ENCODE measurements at places on chromosomes 1 and 21. TPM values are rescaled to one million over a fixed set of nuclear protein-coding genes. Genes with fewer than 3 reads are reported as not detected.
A peak's percentile ranks its signal among the peaks of the same experiment; 100 is the strongest.

- DNase-seq: no peak
These were observed 56.8 kb upstream of the PTGFRN start for GRCh38 chr1:116852910-116853309.

DNA sequence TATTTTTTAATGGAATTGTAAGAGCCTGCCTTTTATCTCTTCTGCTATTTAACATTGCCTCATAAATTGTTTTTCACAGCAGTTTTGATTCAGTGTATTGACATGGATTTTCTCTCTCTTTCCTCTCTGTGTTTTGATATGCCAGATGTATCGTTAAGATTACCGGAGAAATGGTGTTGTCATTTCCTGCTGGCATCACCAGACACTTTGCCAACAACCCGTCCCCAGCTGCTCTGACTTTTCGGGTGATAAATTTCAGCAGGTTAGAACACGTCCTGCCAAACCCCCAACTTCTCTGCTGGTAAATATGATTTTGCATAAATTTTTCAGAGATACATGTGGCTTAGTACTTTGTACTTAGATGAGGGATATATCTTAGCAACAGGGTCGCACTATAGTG, 23.1 kb upstream of the DYNLT5 start:
- DNase-seq: no peak

ESPN gene
- total RNA-seq: not detected

MYOG gene
- not detected for total RNA-seq

- no peak for DNase-seq
These were observed 355.6 kb upstream of the ST6GALNAC5 start for GRCh38 chr1:76511558-76512179.

DNA sequence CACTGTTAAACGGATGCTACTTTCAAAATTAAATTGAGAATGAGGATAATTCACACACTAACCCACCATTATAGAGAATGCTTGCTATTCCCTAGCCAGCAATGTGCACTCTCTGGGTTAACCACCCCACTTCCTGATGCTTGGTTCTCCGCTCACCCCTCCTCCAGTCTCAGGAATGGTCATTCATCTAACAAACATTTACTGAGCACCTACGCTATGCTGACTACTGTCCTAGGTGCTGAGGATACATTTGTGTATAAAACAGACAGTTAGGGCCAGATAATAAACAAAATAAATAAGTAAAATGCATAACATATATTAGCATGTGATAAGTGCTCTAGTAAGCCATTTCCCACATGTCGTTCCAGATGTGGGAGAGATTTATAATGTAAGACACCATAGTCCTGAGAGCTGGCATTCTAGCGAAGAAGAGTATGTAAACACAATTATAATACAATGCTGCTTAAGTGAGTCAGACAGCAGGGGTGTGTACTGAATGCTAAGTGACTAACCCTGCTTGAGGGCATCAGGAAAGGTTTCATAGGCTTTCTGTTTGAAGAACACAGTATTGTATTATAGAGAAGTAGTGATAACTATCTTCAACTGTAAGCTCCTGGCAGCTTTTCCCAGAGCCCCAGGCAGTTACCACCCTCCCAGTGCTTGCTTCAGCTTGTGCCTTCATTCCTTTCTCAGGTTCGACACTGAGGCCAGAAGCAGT, 126.7 kb upstream of the CACHD1 start:
- peak; percentile 47 for DNase-seq

OR2G6 gene
- not detected for total RNA-seq

GRCh38 chr1:6600410-6601048, 2.1 kb downstream of the KLHL21 start:
- DNase-seq: no peak

DNA sequence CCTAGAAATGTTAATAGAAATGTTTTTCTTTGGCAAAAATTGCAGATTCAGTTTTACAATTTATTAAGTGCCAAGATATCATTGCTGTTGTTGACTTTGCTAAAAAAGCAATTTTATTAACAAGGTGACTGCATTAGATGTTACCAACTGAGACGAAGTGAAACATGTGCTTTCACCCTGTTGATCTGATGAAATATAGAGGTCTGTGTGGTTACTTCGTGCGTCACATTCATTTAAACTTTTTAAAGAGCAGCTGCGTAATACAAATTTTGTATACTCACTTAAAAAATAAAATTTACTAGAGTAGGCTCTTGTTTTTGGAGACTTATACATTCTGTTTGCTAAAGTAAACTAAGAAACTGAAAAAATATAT, 465.7 kb downstream of the USP25 start:
- peak; percentile 9 for DNase-seq

DNA sequence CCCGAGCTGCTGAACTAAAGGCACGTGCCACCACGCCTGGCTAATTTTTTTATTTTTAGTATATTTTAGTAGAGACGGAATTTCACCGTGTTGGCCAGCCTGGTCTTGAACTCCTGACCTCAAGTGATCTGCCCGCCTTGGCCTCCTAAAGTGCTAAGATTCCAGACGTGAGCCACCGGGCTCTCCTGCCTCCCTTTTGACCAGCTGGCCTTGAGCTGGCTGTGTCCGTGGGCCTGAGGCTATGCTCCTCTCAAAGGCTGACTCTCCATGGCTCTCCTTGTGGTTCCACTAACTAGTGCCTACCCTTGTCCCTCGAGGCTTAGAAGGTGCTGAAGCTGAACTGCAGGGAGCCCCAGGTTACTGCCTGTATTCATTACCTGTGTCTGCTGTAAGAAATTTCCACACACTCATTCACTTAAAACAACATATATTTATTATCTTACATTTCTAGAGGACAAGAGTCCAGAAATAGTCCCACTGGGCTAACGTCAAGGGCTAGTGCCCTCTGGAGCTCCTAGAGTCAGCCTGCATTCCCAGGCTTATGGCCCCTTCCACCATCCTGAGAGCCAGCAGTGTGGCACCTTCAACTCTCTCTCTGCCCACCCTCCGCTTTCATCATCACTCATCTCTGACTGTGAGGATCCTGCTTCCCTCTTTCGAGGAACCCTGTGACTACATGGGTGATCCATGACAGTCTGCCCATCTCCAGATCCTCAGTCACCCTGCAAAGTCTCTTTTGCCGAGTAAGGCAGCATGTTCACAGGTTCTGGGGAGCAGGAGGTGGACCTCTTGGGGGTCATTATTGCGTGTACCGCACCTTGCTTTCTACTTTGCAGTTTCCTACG, 34.9 kb downstream of the ETS2 start:
- no peak for DNase-seq

DNA sequence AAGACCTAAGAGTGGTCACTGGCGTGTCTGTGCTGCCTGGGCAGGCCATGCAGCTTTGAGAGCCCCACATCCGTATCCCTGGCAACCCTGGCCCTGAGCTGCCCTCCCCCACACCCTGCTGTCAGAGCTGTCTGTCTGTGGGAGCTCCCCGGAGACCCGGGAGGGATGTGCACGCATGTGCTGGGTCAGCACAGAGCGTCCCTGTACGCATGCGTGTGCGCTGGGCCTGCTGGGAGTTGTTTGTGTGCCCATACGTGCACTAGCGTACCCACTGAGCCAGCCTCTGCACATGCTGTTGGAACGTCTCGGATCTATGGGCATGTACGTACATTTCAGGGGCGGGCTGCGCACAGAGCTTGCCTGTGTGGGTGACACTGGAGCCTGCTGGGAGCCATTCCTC, 89.3 kb downstream of the EPHB2 start:
- DNase-seq: no peak

DNA sequence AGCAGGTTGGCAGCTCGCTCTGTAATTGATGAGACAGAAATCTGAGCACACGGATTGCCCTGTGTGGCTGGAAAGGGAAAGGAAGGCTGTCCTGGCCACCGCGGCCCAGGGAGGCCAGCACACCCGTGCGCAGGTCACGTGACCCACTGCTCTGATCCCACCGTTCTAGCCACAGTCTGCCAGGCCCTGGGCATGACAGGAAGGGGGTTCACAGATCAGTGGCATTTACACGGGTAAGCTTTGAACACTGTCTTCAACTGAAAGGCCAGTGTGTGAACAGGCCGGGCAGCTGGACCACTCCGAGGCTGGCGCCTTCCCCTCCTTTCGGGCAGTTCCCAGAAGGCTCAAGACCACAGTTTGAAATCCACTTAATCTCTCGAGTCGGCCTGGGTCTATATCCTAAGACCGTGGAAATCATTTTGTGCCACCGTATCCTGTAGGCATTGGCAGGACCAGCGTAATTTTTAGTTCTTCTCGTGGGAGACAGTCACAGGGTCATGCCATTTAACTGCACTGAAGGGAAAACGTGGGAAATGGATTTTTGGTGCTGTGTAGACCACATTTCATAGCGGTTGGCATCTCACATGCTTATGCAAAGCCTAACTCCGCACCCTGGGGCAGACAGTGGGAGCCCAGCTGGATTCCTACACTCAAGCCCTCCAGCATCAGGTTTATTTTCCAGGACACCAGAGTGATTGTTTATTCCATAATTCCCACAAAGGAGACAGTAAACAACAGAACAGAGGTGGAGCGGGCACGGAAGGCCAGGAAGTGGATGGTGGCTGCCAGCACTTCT, 3.1 kb upstream of the ADARB1 start:
- DNase-seq: no peak

DNA sequence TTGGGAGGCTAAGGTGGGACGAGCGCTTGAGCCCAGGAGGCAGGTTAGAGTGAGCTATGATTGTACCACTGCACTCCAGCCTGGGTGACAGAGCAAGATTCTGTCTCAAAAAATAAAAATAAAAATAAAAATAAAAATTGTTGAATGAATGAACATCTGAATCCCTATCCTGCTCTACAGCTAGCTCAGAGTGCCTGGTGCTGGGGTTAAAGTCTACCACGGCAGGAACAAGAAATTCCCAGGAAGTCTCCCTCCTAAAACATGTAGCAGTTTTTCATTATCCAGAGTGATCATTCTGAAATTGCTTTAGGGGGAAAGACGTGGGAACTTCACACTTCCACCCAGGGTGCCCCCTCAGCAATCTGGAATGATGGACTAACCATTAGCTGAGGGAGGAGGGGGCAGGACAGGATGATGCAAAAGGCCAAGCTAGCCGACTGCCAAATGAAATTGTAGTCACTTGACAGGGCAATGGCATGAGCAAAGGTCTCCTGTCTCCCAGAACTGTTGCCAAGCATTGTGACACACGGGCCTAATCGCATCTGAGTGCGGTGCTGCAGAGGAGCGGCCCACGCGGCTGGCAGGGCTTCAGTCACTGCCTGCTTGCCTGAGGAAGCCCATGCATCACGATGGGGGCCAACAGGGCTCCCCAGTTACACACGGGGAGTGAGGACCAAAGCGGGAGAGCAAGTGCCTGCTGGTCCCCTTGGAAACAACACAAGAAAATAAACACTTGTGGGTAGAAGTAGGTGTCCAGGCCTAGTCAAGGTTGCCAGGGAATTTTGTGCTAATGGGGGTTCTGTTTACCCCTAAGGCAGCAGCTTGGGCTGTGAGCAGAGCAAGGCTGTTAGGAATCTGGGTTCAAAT, 85.7 kb downstream of the NENF start:
- peak; percentile 54 for DNase-seq

DNA sequence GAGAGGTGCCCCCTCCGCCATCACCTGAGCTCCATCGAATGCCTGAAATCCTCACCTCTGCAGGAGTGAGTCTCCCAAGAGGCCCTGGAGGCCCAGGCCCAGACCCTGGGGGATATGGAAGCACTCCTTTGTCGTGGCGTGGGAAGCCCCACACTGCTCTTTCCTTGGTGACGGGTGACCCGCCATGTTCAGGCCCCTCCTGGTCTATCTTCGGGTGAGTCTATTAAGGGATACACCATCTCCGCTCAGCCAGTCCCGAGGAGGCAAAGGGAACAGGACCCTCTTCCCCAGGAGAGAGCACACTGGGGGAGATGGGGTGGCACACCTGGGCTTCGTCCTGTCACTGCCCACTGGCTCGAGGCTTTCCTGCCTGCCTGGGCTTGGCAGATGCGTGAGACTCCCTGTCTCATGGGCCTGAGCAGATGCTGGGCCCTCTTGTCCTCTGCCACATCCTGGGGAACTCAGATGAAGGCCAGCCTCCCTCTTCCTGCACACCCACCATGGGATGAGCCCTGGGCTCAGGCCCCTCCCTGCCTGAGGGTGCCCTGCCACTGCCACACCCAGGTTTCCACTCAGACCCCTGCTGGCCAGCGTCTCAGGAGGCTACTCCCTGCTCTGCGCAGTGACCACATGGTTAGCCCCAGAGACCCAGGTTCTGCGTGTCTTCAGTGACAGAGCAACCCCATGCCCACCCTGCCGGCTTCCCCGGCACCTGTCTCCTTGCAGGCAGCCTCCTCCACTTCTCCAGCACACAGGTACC, 3.8 kb upstream of the NPHP4 start:
- DNase-seq: no peak

EXO1 gene
- total RNA-seq: 30.2 TPM

DNA sequence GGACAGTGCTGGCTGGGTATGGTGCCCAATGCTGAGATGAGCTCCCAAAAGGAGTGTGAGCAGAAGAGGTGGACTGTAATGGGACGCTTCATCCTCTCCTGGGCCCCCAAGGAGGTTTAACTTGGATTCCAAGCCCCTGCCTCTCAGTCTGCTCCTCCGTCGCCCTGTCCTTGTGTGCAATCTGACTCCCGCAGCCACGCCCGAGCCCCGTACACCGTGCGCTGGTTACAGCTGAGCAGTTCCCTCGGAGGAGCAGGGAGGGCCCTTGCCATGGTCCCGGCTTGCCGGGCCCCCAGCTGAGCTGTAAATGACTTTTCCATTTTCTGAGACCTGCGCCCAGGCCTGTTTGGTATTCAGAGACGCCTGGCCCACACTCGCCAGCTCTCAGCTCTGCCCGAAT, 53.7 kb downstream of the PAX7 start:
- no peak for DNase-seq

DNAJC28 gene
- total RNA-seq: 0.92 TPM

GRCh38 chr1:154276797-154277196, 4.4 kb downstream of the HAX1 start:
- no peak for DNase-seq

GRCh38 chr1:44413740-44414139, 8.7 kb downstream of the RNF220 start:
- no peak for DNase-seq

DNA sequence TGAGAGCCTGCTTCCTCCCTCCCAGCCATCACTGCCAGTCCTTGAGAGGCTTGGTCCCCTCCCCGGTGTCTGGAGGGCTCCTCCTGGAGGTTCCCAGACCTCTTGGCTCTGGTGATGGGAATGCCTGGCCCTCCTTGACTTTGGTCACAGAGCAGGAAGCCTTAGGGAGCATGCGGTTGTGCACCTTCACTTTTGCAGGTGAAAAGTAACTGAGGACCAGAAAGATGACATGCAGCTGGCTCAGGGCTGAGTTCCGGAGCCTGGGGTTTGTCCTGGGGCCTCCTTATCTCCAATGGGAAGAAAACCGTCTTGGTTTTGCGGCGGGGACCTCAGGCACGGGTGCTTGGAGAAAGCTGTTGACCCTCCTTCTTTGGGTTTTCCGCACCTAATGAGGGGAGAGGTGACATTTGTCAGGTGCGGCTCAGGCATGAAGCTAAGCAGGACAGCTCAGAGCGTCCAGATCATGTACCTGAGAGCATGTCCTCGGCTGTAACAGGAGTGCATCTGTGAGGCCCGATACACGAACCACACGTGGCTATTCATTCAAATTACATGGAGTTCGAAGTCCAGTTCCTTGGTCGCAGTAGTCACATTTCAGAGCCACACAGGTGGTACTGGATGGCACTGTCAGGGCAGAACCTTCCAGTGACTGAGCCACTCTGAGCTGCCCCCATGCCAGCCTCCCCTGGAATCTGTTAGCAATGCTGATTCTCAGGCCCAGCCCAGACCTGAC, 608 bp upstream of the MX2 start:
- no peak for DNase-seq

RHCE gene
- not detected for total RNA-seq

CDC42 gene
- total RNA-seq: 339 TPM

IFI16 gene
- 8.0 TPM for total RNA-seq
